ENCODE measurements at places on chromosomes 7 and 10. TPM values are rescaled to one million over a fixed set of nuclear protein-coding genes. Genes with fewer than 3 reads are reported as not detected.

GRCh38 chr10:115831016-115831415 lies 442.0 kb downstream of the GFRA1 start:
- no peak overlapping the region for H3K4me3 ChIP-seq
- H3K4me1 ChIP-seq = no peaks in the 10 kb centered on the region
- H3K27me3 ChIP-seq = no peaks in the 10 kb centered on the region
- DNase-seq = no peak
- no peak overlapping the region for H3K27ac ChIP-seq

Gene STEAP1B
- 3.5 TPM for total RNA-seq

Gene CDC14C
- not detected for total RNA-seq

GRCh38 chr10:89450901-89451300 lies 36.5 kb downstream of the IFIT5 start:
- no peaks in the 10 kb centered on the region for H3K4me1 ChIP-seq
- DNase-seq = no peak
- no peaks in the 10 kb centered on the region for H3K27me3 ChIP-seq
- H3K27ac ChIP-seq = no peak overlapping the region

Gene BMPER
- total RNA-seq = 1.0 TPM

- H3K4me1 ChIP-seq = no peaks in the 10 kb centered on the region
- no peak overlapping the region for H3K4me3 ChIP-seq
- DNase-seq = no peak
- H3K27ac ChIP-seq = no peak overlapping the region
These were observed 6.0 kb downstream of the RBP3 start for GRCh38 chr10:47354165-47354564.

DNA sequence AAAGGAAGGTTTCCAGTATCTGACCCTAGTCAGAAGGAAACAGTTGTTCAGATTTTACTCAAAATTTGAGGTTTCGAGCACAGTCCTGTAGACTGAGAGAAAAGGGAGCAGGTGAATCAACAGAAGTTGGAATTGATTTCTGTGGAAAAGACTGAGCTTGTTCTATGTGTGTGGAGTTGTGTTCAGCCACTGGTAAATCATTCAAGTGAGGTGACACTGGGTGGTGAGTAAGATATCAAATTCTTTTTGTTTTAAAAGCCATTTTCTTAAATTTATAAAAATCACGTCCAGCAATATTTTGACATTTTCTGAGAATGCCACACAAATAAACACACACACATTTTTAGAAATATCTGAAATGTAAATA lies 165.1 kb downstream of the HGF start:
- no peaks in the 10 kb centered on the region for H3K36me3 ChIP-seq
- no peaks in the 10 kb centered on the region for H3K27me3 ChIP-seq
- no peak overlapping the region for H3K27ac ChIP-seq
- no peaks in the 10 kb centered on the region for H3K4me1 ChIP-seq
- H3K4me3 ChIP-seq = no peak overlapping the region

All from uterus (tissue), 4 donors.